Right ventricle myocardium superior (tissue), 1 donor: ENCODE measurements at places on chromosomes 7 and 10.

GRCh38 chr7:122886357-122887081, at the start of gene CADPS2:
TSS of gene CADPS2 (minus strand) at chr7:122886460. CDS start at chr7:122886337, 123 bp downstream.
- DNase-seq: peak; percentile 87

- peak; percentile 51 for DNase-seq
Observed at GRCh38 chr7:55140221-55140940, 121.6 kb downstream of the EGFR start.

DNA sequence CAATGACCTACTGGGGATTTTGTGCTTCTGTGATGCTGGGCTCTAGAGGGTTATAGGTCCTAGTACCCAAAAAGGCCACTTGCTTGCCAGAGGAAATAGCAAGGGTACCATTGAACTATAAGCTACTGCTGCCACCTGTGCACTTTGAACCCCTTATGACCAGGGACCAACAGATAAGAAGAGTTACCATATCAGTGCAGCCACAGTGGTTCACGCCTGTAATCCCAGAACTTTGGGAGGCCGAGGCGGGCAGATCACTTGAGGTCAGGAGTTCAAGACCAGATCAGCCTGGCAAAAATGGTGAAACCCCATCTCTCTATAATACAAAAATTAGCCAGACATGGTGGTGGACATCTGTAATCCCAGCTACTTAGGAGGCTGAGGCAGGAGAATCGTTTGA, 15.5 kb upstream of the CNOT4 start:
- DNase-seq: no peak

- DNase-seq: no peak
Observed at GRCh38 chr7:158355456-158356065, 232.1 kb downstream of the PTPRN2 start.

GRCh38 chr7:42211938-42212337, 25.1 kb downstream of the GLI3 start:
- DNase-seq: no peak

DNA sequence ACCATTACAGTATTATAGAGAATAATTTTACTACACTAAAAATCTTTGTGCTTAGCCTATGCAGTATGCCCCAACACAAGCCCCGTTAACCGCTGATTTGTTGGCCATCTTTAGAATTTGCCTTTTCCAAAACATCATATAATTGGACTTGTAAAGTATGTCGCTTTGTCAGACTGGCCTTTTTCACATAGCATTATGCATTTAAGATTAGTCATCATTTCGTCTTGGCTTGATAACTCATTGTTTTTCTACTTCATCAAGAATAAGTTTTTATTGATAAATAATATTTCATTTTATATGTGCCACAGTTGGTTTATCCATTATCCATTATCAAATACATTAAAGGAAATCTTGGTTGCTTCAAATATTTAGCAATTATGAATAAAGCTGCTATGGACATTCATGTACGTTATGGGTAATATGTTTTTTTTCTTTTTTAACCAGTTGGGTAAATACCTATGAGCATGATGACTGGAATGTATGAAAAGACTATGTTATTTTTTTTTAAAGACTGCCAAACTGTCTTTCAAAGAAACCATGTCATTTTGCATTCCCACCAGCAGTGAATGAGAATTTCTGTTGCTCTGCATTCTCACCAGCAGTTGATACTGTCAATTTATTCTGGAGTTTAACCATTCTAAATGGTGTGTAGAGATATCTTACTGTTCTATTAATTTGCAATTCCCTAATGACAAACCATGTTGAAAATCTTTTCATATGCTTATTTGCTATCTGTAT, 273.1 kb upstream of the KCND2 start:
- DNase-seq: no peak

- no peak for DNase-seq
Observed at GRCh38 chr7:42154173-42154572, 82.8 kb downstream of the GLI3 start.

DNA sequence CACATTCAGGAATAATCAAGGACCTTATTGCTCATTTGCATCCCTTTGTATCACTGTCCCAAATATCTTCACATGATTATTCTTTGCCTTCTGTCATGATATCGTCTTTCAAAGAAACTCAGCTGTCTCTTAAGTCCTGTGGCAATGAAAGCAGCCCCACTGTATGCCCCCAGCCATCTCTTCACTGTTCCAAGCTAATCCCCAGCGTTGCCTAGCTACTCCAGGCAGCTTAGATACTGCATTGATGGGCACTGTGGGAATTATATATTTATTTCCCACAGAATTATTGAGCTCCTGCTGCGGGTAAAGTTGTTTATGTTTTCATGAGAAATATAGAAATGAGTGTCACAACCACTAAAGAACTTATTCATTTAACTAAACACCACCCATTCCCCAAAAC, 38.8 kb downstream of the SND1 start:
- no peak for DNase-seq

- no peak for DNase-seq
Observed at GRCh38 chr7:157526005-157526912, 189.5 kb downstream of the DNAJB6 start.

DNA sequence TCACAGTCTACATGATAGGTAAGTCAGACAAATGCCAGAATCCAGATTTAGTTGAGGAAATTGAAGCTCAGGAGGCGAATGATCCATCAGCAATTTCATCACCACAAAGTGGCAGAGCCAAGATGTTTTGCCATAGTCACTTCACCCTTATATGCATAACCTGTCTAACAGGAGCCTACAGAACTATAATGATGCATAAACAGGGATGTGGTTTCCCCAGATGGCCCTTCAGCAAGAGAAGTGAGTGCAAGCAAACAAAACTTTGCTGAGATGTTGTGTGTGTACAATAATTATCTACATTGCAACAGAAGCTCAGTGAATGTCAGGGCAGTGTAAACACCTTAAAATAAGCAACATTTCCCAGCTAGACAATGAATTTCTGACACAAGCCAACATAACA, 28.6 kb downstream of the PON3 start:
- no peak for DNase-seq

DNA sequence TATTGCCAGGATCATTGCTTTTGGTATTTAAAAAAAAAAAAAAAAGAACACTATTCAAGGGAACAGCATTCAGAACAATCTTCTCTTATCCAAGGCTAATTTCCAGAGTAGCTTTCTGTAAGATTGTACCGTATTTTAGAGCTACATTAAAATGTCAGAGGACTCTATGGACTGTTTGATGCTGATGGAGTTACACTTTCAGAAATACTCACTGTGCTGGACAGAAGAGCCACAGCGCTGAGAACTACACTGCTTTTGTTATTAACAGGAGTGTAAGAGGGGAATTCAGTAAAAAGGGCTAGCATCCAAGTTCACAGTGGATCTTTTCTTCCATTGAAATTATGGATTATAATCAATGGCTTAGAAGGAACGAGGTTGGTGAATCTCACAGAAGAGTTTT, 247.7 kb downstream of the AHR start:
- DNase-seq: no peak

DNA sequence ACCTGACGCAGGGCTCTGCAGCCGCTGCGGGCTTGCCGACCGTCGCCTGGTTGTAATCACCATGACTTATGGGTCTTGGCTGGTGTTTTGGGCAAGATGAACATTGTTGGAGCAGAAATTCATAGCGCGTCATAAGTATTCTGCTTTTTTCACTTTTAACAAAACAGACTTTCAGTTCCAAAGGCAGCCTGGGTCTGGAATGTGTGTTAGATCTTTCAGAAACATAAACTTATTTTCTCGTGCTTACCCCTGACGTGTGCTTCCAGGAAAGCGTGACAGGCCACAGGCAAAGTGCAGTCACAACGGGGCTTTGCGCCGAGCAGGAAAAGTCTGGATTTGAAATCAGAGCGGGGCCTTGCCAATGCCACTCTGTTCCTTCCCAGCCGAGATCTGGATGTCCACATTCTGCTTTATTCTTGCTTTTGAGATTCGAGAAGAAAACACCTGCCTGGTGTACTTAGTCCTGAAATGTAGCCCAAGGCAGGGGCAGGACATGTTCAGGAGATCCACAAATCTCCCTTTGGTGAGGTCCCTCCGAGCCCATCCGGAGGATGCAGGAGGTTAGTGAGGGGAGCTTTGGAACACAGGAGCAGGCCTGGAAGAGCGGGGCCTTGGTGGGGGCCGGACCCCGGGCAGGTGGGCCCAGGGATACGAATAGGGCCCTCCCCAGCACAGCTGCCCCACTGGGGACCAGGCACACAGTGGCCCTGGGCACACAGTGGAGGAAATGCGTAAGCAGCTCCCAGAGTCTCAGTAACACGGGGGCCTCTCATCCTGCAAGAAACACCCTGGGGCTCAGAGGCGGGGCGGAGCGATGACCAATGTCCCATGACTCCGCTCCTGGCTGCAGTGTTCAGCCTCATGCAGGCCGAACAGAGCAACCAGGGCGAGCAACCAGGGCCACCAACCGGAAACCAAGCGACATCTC, 49.5 kb upstream of the EBF3 start:
- DNase-seq: no peak

- DNase-seq: no peak
Observed at GRCh38 chr7:40629891-40630290, 495.1 kb downstream of the SUGCT start.

- DNase-seq: peak; percentile 51
Observed at GRCh38 chr10:63699785-63700613, 178.8 kb downstream of the REEP3 start.

- DNase-seq: no peak
Observed at GRCh38 chr7:157009778-157010587, 480 bp downstream of the MNX1 start.

DNA sequence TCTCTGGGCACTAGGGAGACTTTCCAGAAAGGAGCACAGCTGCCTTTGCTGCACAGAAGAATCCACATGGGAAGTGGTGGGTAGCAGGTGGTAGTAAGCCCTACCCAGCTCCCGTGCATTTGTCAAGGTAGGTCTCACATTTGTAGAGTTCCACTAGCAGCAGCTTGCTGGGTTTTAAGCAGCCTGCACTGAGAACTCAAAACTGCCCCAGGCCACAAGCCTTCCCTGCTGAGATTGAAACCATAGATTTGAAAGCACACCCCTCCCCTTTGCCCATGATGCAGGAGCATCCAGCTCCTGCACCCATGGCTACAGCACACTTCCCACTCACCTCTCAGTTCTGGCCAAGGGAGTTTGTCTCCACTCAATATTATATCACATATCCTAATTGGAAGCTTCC, 604.5 kb upstream of the STEAP1 start:
- DNase-seq: no peak

DNA sequence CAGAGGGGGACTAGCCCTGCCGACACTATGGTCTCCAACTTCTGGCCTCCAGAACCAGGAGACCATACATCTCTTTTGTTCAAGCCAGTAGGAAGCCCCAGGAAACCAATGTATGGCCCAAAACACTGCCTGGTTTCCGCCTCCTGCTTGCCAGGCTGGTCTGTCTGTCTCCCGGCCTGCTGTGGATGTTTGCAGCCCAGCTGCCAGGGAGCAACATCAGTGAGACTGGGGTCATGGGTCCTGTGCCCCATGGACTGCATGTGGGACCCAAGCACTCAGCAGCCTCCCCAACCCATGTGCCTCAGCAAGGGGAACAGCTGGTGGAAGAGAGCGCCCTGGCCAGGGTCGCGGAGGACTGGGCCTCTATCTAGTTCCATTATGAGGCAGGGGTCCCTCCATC, 33.4 kb upstream of the NUB1 start:
- no peak for DNase-seq

GRCh38 chr7:111474723-111475418, 87.4 kb downstream of the IMMP2L start:
- no peak for DNase-seq

- no peak for DNase-seq
Observed at GRCh38 chr10:34911661-34912205, 96.6 kb upstream of the PARD3 start.

- DNase-seq: no peak
Observed at GRCh38 chr10:71213761-71214440, 1.5 kb downstream of the UNC5B start.

DNA sequence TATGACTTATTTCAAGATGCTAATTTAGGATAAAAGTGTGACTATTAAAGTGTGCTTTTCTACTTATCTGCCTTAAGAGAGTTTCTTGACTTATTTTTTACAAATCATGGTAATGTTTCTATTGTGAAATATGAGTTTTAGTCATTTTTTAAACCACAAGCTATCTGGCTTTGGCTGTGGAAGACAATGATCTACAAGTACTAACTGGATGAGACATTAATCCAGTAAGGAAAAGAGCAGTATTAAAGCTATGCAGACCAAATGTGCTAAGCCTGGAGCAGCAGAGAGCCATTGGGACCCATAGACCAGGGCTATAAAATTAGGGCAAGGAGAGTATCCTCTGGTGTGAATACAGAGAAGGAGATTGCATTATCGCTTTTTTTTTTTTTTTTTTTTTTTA, 92.4 kb downstream of the SEMA3A start:
- no peak for DNase-seq

- no peak for DNase-seq
Observed at GRCh38 chr7:75662579-75663301, 76.0 kb downstream of the HIP1 start.

DNA sequence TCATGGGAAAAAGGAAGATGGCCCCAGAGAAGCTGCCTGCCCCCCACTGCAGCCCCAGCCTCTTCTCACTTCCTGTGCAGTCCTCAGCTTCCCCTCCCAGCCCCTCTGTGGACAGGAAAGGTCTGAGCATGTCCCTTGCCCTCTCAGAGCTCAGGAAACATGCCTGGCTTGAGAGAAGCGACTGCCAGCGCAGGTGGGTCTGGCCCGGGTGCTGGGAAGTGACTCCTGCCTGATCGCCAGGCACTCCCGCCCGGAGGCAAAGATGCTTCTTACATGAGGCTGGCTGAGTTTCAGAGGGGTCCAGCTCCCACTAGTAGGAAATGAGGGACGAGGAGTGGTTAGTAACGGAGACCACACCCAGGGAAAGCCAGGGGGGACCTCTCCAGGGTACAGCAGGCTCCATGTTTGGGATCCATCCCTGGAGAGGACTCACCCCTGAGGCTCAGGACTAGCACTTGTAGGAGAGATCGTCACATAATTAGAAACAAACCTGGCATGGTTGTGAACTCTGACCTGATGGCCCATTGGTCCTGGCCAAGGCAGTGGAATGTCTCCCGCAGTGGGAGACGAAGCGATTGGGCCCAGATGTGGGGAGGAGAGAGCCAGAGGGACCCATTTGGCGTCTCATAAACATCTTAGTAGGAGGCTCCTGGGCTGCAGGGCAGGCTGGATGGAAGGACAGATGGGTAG, 12.3 kb downstream of the ELN start:
- DNase-seq: no peak

DNA sequence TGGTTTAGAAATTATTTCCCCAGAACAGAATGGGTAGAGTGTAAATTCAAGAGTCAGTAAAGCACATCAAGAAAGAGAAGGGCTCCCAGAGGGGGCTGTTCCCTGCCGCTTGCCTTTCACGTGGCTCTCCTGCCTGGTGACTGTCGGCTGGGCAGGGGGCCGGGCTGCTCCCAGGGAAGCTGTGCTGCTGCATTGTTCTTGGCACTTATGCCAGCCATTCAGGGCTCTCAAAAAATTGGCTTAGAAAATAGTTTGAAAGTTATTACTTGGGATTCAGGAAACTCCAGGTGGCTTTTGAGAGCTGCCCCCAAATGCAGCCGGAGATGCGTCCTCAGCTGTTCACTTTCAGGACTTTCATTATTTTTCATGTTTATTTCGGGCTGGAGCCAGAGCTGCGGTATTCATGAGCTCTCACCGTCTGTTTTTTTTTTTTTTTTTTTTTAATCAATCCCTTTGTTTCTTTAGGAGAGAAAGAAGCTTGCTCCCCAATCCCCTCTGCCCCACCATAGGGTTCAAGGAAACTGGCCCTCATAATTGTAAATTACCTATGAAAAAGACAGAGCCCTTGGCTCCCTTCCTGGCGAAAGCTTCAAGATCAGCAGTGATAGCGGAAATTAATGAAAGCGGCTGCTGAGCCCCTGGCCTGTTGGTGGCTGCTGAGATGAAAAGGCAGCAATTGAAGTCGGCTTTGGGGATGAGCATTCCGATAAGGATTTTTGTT, 94.1 kb downstream of the SORCS3 start:
- peak; percentile 66 for DNase-seq
